ENCODE measurements at places on chromosomes 1 and 21. TPM values are rescaled to one million over a fixed set of nuclear protein-coding genes. Genes with fewer than 3 reads are reported as not detected.

GRCh38 chr1:147504801-147505311, 36.4 kb upstream of the BCL9 start:
- no peak for DNase-seq
- H3K27ac ChIP-seq: no peak overlapping the region
- no peaks in the 10 kb centered on the region for H3K4me1 ChIP-seq

DNA sequence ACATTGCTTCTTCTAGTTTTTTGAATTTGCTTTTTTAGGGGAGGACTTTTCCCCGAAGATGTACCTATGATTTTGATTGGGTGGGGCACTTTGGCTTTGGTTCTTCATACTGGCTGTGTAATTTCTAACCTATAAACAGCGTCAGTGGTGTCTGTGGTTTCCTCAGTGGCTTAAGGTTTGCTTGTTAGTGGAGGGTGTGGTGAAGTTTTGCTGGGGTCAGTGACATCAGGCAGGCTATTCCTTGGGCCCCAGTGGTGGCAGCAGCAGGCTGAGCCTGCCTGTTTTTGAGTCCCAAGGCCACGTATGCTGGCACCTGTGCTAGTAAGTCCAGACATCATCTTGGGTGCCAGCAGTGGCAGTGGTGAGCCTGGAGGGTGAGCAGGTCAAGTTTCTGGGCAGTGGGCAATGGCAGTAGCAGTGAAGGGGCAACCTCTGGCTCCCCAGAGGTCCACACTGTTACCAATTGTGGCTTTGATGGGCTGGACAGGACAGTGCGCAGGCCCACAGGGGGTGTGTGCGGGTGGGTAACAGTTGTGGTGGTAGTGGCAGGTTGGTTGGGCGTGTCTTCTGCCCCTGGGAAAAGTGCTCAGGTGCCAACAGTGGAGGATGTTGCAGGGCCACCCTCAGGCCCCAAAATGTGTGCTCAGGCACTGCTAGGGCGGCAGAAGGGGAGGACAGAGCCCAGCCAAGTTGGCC, 54.9 kb upstream of the B3GALT2 start:
- H3K36me3 ChIP-seq: peaks cover 2% of the 10 kb centered on the region
- H3K27ac ChIP-seq: no peak overlapping the region
- H3K4me3 ChIP-seq: no peak overlapping the region
- no peaks in the 10 kb centered on the region for H3K4me1 ChIP-seq
- no peak for DNase-seq

GRCh38 chr1:167145965-167146364, 52.1 kb downstream of the STYXL2 start:
- H3K27me3 ChIP-seq: no peaks in the 10 kb centered on the region
- DNase-seq: no peak
- H3K4me3 ChIP-seq: no peak overlapping the region
- H3K27ac ChIP-seq: no peak overlapping the region
- no peaks in the 10 kb centered on the region for H3K4me1 ChIP-seq

GRCh38 chr1:184050636-184051035, 894 bp upstream of the TSEN15 start:
- no peak for DNase-seq
- peaks cover 17% of the 10 kb centered on the region for H3K4me1 ChIP-seq
- H3K27me3 ChIP-seq: no peaks in the 10 kb centered on the region

GRCh38 chr1:173603056-173603591, at the start of gene SLC9C2:
Gene SLC9C2, minus strand, starts transcription at chr1:173603072. Its CDS starts 1,296 bp downstream, at chr1:173601776.
- no peak within 1 kb of the TSS for H3K27ac ChIP-seq
- DNase-seq: no peak
- H3K4me3 ChIP-seq: peak within 1 kb of the TSS; percentile 13
- H3K36me3 ChIP-seq: no peaks in the 10 kb centered on the region
- H3K4me1 ChIP-seq: no peaks in the 10 kb centered on the region

ALX3 gene
- not detected for polyA plus RNA-seq

NBPF6 gene
- not detected for polyA plus RNA-seq

MR1 gene
- 24.0 TPM for polyA plus RNA-seq

SLC1A7 gene
- not detected for polyA plus RNA-seq

GJB4 gene
- polyA plus RNA-seq: 27.2 TPM

OVAAL gene
- polyA plus RNA-seq: not detected

OR11L1 gene
- not detected for polyA plus RNA-seq
